Putamen (tissue), 1 donor: ENCODE measurements at places on chromosomes 4 and X.

DNA sequence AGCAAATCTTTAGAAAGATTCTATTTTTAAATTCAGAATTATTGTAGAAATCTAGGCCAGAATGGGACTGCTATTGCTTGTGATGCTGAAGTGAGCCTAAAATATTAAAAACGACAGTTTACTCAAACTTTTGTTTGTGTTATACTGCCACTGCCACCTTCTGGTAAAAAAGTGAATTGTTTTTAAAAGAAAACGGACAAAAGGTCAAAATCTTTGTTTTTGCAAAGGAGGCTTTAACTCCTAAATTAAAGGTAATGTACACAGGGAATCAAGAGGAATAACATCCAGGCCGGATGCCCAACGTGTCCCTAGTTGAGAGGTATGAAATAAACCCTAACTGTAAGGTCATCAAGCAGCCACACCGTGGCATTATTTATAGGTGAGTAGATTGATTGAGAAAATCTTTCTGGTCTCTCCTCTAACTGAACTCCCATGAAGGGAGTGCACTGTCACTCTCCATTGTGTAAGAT lies 338.3 kb upstream of the GALNT7 start:
- DNase-seq: peak; percentile 3

- no peak for DNase-seq
These were observed 276.0 kb downstream of the HS3ST1 start for GRCh38 chr4:11152684-11153083.

- no peak for DNase-seq
These were observed 101.1 kb downstream of the MID1 start for GRCh38 chrX:10519278-10519677.

GRCh38 chrX:133980406-133980805 lies 5.0 kb downstream of the GPC3 start:
- DNase-seq: no peak

GRCh38 chr4:146073517-146073916 lies 102.0 kb upstream of the LSM6 start:
- DNase-seq: no peak

GRCh38 chr4:177596035-177596434 lies 153.8 kb upstream of the AGA start:
- DNase-seq: peak; percentile 57

- DNase-seq: no peak
These were observed 216.4 kb upstream of the TET2 start for GRCh38 chr4:104930298-104930697.

DNA sequence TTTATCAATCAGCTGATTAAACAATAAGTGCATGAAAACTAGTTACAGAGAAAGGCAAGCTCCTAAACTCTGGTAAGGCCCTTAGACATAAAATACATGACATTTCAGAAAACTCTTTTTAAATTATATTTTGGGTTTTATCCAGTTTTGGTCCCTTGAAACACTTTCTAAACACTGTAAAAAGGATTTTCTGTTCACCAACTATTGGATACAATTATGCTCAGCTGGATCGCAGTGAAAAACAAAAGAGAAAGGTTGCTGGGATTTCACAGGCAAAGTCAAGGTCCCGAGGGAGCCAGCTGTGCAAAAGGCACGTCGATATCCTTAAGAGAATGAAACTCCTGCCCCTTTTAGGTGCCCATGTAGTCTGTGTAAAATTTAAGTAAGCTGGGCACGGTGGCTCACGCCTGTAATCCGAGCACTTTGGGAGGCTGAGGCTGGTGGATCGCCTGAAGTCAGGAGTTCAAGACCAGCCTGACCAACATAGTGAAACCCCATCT lies 1018.4 kb upstream of the INTU start:
- DNase-seq: no peak

GRCh38 chr4:17398035-17398434 lies 113.9 kb downstream of the QDPR start:
- no peak for DNase-seq

GRCh38 chrX:113747274-113747973 lies 836.5 kb upstream of the HTR2C start:
- DNase-seq: no peak

DNA sequence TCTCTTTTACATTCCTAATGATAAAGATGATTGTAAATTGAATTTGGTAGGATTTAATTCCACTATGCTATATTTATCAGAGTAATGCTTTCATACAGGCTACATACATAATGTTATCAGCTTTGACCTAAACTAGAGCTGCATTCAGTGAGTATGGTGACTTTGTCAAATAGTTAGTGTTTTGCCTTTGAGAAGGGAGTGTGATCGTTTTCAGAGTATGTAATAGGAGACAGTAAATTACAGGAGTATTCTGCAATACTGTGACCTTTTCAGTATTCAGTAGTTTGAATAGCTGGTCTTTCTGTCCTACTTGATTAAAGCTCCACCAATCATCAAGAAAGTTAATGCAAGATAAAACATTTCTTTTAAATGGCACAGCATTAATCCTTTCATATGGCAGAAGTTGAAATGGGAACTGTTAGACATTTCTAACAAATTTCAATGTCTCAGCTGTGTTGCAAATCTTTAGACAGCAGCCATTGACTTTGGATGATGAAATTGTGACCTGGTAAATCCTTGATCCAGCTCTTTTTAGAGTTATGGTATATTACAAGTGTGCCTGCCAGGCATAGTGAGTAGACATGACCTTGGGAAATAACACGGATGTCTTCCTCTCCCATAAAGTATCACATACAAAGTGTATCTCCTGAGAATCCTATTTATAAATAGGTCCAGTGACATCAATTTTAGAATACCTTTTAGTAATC lies 455.3 kb downstream of the KCTD8 start:
- DNase-seq: no peak

- no peak for DNase-seq
These were observed 13.1 kb upstream of the MAGEA4 start for GRCh38 chrX:151899622-151900021.

DNA sequence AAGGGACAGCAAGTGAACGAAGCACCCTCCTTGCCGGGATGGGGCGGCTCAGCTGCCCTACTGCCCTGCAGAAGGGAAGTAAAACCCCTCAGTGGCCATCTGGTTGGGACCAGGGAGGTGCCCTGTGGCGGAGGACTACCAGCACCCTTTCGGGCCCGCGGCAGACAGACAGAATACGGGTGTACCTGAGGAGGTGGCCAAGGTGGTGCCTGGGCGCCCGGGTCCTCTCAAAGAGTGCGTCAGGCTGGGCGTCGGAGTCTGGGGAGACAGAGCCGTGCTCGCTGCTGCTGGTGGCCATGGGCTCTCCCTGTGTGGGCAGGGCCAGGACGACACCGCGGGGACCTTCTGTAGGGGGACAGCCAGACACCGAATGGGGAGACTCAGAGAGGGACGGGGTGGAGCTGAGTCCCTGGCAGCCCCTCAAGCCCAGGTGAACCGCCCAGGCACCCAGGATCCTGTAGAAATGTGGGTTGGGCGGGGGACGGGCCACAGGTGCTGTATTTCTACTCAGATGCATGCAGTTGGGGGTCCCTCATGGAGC lies 29.7 kb downstream of the PDHA1 start:
- DNase-seq: no peak

DNA sequence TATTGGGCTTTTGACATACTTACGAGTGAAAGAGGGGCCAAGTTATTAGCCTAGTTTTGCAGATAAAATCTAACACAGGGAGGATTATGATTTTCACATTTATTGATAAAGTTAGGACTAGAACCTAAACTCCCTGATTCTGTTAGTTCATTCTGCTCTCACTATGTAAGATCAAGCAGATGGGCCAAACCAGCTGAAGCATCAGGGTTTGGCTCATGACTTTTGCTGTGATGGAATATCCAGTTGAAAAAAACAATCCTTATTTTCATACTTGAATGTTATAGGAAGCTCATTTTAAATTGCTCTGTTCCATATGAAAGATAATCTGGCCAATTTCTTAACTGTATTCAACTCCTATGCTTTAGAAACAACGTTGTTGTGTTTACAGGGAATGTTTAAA lies 21.2 kb downstream of the SPRY1 start:
- DNase-seq: no peak

DNA sequence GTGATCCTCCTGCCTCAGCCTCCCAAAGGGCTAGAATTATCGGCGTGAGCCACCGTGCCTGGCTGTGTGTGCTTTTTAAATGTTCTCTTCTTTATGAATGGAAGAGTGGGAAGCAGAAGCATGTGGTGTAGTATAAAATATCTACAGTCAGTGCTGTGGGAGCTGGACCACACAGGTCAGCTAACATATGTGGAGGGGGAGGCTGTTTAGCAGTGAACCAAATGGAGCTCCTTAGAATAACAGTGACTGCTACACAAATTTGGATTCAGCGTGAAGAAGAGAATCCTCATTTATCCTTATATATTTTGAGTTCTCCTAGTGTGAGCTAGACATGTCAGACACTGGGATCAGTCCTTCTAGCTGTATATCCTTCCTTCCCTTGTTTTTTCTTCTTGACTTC lies 3.2 kb downstream of the SNX25 start:
- DNase-seq: no peak

DNA sequence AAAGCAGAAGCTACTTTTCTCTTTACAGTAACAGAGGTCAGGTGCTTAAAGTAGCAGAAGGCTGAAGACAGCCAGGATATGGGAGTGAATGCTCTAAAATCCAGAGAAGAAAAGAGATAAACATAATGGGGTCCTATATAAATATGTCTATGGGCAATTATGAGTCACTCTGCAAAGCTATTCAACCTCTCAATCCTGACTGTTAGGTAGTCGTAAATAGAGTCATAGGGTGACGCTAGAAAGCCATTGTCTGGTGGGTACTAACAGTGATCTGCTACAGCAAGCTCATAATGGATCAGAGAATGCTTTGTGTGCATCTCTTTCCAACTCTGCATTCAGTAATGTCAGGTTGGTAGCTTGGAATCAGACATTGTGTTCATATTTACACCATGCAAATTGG lies 53.5 kb upstream of the PDE5A start:
- DNase-seq: no peak

DNA sequence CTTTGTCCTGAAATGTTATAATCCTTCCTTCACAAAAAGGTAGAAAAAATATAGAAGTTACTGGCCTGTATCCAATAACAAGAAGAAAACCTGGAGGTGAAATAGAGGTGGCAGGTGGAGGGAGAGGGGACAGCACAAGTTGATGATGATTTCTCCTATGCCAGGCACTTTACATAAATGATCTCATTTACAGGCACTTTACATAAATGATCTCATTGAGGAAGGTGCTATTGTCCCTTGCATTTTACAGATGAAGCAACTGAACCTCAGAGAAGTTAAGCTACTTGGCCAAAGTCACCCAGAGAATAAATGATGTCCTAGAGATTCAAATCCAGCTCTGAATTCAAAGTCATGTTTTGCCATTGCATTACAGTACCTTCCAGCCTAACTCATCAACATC lies 7.1 kb upstream of the OPHN1 start:
- DNase-seq: no peak

DNA sequence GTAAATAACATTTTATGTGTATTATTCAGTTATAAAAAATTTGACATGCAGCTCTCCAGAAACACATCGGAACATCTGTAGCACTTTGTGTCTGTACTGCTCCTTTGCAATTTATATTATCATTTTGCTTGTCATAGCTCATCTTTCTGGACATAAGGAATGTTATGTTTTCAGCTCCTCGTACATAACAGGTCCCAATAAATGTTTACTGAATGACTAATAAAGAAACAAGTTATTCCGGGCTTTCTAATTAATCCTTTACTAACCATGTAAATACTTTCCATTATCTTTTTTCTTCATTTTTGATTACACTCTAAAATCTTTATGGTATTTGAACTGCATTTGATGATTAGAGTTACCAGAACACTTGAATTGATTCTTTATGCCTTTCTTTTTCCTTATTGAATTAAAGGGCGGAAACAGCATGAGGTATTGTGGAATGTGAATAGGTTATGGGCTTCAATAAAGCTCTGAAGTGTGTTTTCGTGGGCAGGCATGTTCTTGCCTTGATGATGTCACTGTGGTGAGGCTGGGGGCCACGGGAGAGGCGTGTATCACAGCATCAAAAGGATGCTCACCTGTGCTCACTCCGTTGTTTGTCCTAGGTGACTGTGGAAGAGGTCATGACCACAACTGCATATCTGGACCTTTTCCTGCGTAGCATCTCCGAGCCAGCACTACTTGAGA lies 131.6 kb downstream of the GATB start:
- DNase-seq: no peak

DNA sequence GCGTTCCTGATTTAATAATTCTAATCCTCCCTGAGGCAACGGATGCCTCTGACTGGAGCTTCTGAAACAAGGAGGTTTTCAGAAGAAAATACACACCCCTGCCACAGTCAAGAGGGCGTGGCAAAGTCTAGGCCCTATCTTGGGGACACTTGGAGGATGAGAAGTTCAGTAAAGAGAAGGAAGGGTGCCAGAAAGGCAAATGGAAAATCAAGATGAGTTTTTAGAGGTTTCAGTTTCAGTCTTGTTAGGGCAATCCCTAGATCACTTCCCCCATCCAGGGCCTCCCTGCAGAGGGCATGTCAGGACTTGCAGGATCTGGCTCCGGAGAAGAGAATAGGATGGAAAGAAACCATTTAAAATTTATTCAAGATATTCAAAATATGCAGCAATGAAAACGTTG lies 28.5 kb upstream of the FGF2 start:
- peak; percentile 25 for DNase-seq

DNA sequence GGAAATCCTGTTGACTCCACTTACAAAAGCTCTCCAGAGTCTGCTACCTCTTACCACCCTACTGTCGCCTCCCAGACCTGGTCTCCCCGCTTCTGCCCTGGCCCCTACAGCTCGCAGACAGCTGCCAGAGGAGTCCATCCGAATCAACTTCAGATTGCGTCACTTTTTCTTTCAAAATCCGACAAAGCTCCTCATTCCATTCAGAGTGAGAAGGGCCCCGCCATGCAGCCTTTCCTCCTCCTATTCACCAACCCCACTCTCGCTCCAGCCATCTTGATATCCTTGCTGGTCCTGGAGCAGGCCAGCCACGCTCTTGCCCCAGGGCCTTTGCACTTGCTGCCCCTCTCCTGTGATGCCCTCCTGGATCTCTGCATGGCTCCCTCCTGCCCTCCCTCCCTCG lies 5.2 kb upstream of the OPN1LW start:
- DNase-seq: no peak

DNA sequence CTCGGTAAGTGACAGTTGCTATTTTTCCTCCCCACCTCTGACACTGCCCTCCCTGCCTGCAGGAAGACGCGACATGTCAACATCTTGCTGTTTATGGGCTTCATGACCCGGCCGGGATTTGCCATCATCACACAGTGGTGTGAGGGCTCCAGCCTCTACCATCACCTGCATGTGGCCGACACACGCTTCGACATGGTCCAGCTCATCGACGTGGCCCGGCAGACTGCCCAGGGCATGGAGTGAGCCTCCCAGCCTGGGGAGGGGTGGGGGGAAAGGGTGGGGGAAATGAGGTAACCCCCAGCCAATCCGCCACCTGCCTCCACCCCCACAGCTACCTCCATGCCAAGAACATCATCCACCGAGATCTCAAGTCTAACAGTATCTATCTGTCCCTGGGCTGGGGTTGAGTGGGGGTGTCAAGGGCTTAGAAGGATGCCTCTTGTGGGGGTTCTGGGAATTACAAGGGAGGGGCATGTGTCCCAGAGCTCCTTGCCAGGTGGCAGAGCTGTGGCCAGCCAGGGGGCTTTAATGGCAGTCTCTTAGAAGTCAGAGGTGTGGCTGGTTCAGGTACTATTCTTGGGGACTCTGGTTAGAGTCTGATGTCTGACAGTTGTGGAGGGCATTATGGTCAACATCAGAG lies 7.8 kb downstream of the ARAF start:
- DNase-seq: no peak

GRCh38 chrX:79452881-79453280 lies 85.7 kb upstream of the ITM2A start:
- no peak for DNase-seq

- DNase-seq: no peak
These were observed 54.0 kb downstream of the DRD5 start for GRCh38 chr4:9835430-9835829.

GRCh38 chrX:1295550-1295949 lies 26.9 kb downstream of the CSF2RA start:
- no peak for DNase-seq
